Activated CD8-positive, alpha-beta memory T cell treated with anti-CD3 and anti-CD28 coated beads, Interleukin-2, amount 10 ng/mL, durations not matched to agents 7 days and 5 days (primary cell): ENCODE measurements at places on chromosomes 5 and 9.
A peak's percentile ranks its signal among the peaks of the same experiment; 100 is the strongest.

GRCh38 chr9:134243778-134244467, 79.6 kb upstream of the RNU6ATAC start:
- no peak overlapping the region for H3K4me3 ChIP-seq
- no peak for DNase-seq
- peaks cover 13% of the 10 kb centered on the region for H3K27me3 ChIP-seq
- no peak overlapping the region for H3K27ac ChIP-seq
- H3K4me1 ChIP-seq = peaks cover 6% of the 10 kb centered on the region

DNA sequence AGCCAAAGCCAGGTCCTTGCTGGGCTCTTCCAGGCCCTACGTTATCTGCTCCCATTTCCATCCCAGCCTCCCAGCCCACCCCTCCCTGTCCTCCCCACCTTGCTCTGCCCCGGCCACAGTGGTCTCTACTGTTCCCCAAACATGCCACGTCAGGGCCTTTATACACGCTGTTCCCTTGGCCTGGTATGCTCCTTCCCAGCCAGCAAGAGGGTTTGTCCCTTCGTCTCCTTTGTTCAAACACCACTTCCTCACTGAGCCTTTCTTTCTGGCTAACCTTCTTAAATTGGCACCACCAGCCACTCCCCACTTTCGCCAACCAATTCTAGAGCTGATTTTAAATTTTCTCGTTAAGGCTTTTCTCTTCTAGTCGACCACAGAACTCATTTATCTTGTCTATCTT, 9.8 kb downstream of the SH2D3C start:
- H3K36me3 ChIP-seq = peaks cover 56% of the 10 kb centered on the region
- H3K27ac ChIP-seq = peak overlapping the region; percentile 89
- H3K4me1 ChIP-seq = peaks cover 82% of the 10 kb centered on the region
- H3K27me3 ChIP-seq = no peaks in the 10 kb centered on the region
- peak overlapping the region; percentile 45 for H3K4me3 ChIP-seq

GRCh38 chr5:24222876-24223275, 421.9 kb downstream of the CDH10 start:
- no peak overlapping the region for H3K4me3 ChIP-seq
- H3K4me1 ChIP-seq = no peaks in the 10 kb centered on the region
- DNase-seq = no peak
- no peak overlapping the region for H3K27ac ChIP-seq
- no peaks in the 10 kb centered on the region for H3K36me3 ChIP-seq

DNA sequence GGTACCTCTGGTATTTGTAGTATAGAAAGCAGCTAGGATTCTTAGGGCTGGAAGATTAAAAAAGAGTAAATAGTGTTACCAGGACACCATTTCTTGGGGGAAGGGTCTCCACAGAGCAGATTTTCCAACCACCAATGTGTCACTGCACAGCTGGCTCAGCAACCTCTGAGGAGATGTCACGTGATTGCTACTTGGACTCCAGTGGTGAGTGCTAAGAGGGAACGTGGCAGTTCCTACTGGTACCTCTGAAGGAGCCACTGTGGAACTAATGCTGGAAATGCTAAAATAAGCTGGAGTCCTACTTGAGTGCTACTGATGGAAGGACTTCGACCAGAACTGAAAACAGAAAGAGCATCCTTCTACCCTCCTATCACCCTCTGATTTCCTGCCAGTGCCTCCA, 36.1 kb upstream of the SPDL1 start:
- peaks cover 73% of the 10 kb centered on the region for H3K27me3 ChIP-seq
- DNase-seq = no peak
- no peak overlapping the region for H3K27ac ChIP-seq
- no peaks in the 10 kb centered on the region for H3K4me1 ChIP-seq
- no peaks in the 10 kb centered on the region for H3K36me3 ChIP-seq

DNA sequence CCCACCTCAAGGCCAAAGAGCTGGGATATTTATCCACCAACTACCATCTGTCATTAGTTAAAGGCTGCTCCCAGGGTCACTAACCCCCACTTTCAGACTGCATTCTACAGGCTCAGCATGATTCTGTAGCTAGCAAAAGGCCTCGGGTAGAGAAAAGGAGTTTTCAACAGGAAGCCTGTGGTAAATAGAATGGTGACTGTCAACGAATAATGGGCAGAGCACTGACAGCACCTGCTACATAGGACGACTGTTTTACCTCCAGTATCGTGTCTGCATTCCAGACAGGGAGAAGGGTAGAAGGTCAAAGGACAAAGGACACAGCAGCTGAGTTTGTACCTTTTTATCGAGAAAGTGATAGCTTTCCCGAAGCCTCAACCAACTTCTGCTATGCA, 20.3 kb downstream of the MFAP3 start:
- no peaks in the 10 kb centered on the region for H3K27me3 ChIP-seq
- H3K4me3 ChIP-seq = no peak overlapping the region
- DNase-seq = no peak
- H3K4me1 ChIP-seq = peaks cover 22% of the 10 kb centered on the region
- peaks cover 12% of the 10 kb centered on the region for H3K36me3 ChIP-seq

DNA sequence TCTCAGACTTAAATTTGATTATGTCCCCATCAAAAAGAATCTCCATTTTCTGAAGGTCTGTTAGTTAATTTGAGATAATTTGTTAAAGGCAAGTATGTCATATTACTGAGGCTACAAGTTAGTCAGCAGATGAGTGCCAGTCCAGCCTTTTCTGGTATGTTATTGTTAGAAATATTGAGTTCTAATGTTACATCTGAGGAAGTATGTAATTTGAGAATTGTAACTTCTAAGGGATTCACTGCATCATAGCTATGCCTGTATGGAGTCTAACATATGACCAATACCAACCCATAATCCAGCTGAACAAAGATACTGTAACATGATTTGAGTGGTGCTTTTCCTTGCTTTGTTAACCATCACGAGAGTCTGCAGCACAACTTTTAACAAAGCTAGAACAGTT, 13.9 kb downstream of the SLC23A1 start:
- H3K4me3 ChIP-seq = no peak overlapping the region
- no peak overlapping the region for H3K27ac ChIP-seq
- H3K27me3 ChIP-seq = no peaks in the 10 kb centered on the region
- H3K4me1 ChIP-seq = peaks cover 30% of the 10 kb centered on the region

DNA sequence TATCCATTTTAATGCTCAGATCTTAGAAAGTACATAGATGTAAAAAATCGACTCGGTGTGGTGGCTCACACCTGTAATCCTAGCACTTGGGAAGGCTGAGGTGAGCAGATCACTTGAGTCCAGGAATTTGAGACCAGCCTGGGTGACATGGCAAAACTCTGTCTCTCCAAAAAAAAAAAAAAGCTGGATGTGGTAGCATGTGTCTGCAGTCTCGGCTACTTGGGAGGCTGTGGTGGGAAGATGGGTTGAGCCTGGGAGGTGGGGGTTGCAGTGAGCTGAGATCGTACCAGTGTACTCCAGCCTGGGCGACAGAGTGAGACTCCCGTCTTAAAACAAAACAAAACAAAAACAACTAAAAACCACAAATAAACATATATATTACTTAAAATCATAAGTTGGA, 61.4 kb downstream of the RASA1 start:
- no peaks in the 10 kb centered on the region for H3K27me3 ChIP-seq
- no peak for DNase-seq
- H3K27ac ChIP-seq = no peak overlapping the region
- no peak overlapping the region for H3K4me3 ChIP-seq

- H3K36me3 ChIP-seq = no peaks in the 10 kb centered on the region
- H3K4me1 ChIP-seq = peaks cover 8% of the 10 kb centered on the region
- H3K27me3 ChIP-seq = peaks cover 44% of the 10 kb centered on the region
- no peak for DNase-seq
- H3K27ac ChIP-seq = no peak overlapping the region
- no peak overlapping the region for H3K4me3 ChIP-seq
Measured at GRCh38 chr5:77842243-77842642, 66.1 kb upstream of the TBCA start.

DNA sequence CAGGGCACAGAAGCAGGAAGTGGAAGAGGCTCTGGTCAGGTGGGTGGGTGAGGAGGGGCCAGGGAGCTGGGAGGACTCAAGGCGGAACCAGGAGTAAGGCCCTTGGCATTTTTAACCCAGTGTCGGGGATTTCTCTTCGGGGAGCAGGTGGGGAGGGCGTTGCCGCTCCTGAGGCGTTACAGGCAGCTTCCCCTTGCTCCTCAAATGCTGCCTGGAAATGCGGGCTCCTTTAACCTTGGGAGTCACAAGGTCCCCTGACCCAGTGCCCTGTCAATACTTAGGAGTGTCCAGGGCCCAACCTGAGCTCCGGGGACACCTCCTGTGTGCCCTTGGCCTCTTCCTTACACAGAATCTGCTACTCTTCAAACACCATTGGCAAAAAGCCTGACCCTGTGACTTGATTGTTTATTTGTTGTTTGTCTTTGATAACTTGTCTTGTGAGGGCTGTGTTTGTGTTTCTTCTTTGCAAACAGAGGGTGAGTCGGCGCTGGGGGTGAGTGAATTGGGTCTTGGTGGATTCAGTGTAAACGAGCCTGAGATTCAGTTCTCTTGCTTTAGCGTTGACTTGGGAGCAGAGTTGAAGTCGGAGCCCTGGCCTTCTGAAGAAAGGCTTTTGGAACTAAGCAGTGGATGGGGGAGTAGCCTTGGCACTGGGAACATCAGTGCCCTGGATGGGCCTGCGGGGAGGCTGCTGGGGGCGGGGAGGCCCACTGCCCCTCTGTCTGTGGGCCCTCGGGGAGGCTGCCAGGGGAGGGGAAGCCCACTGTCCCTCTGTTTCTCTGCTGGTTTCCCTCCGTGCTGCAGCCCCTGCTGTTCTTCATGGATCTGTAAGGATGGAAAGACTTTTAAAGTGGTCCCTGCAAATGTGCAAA, 300.7 kb upstream of the IRX4 start:
- DNase-seq = no peak
- H3K4me1 ChIP-seq = no peaks in the 10 kb centered on the region
- H3K4me3 ChIP-seq = no peak overlapping the region
- H3K36me3 ChIP-seq = no peaks in the 10 kb centered on the region
- no peak overlapping the region for H3K27ac ChIP-seq

- no peaks in the 10 kb centered on the region for H3K27me3 ChIP-seq
- peaks cover 28% of the 10 kb centered on the region for H3K36me3 ChIP-seq
- peak overlapping the region; percentile 38 for H3K4me3 ChIP-seq
- peaks cover 31% of the 10 kb centered on the region for H3K4me1 ChIP-seq
- H3K27ac ChIP-seq = peak overlapping the region; percentile 93
Measured at GRCh38 chr5:54611290-54611951, 93.9 kb downstream of the SNX18 start.

- H3K4me1 ChIP-seq = peaks cover 2% of the 10 kb centered on the region
- H3K27me3 ChIP-seq = peaks cover 17% of the 10 kb centered on the region
- DNase-seq = no peak
- H3K27ac ChIP-seq = no peak overlapping the region
Measured at GRCh38 chr9:77163884-77164283, 13.4 kb upstream of the VPS13A start.

GRCh38 chr9:89433826-89434225, 64.1 kb downstream of the SEMA4D start:
- no peak overlapping the region for H3K4me3 ChIP-seq
- no peak overlapping the region for H3K27ac ChIP-seq
- H3K27me3 ChIP-seq = no peaks in the 10 kb centered on the region
- peaks cover 74% of the 10 kb centered on the region for H3K4me1 ChIP-seq

- peaks cover 5% of the 10 kb centered on the region for H3K27me3 ChIP-seq
- no peak overlapping the region for H3K4me3 ChIP-seq
- H3K27ac ChIP-seq = no peak overlapping the region
- DNase-seq = no peak
- H3K4me1 ChIP-seq = peaks cover 3% of the 10 kb centered on the region
Measured at GRCh38 chr5:156971848-156972525, 9.0 kb upstream of the TIMD4 start.

GRCh38 chr9:1639166-1639565, 376.0 kb upstream of the SMARCA2 start:
- H3K36me3 ChIP-seq = no peaks in the 10 kb centered on the region
- no peak overlapping the region for H3K4me3 ChIP-seq
- H3K4me1 ChIP-seq = no peaks in the 10 kb centered on the region
- H3K27me3 ChIP-seq = no peaks in the 10 kb centered on the region

DNA sequence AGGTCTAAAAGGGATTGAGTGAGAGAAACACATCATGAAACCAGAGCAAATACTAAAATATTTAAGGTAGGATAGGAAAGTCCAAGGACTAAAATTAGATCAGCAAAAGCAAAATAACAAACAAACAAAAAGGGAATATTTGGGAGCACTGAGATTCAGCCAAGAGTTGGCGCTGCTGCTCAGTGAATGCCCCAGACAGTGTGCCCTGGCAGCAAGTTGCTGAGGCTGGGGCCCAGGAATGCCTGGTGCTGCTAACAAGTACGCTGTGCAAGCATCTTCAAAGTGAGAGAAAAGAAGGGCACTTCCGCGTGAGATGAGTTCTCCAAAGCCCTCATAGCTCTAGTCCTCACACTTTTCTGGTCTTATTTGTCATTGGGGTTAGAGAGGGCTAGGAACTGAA, 603.3 kb downstream of the EFNA5 start:
- H3K36me3 ChIP-seq = no peaks in the 10 kb centered on the region
- H3K27ac ChIP-seq = no peak overlapping the region
- H3K4me1 ChIP-seq = no peaks in the 10 kb centered on the region
- DNase-seq = no peak
- no peak overlapping the region for H3K4me3 ChIP-seq

DNA sequence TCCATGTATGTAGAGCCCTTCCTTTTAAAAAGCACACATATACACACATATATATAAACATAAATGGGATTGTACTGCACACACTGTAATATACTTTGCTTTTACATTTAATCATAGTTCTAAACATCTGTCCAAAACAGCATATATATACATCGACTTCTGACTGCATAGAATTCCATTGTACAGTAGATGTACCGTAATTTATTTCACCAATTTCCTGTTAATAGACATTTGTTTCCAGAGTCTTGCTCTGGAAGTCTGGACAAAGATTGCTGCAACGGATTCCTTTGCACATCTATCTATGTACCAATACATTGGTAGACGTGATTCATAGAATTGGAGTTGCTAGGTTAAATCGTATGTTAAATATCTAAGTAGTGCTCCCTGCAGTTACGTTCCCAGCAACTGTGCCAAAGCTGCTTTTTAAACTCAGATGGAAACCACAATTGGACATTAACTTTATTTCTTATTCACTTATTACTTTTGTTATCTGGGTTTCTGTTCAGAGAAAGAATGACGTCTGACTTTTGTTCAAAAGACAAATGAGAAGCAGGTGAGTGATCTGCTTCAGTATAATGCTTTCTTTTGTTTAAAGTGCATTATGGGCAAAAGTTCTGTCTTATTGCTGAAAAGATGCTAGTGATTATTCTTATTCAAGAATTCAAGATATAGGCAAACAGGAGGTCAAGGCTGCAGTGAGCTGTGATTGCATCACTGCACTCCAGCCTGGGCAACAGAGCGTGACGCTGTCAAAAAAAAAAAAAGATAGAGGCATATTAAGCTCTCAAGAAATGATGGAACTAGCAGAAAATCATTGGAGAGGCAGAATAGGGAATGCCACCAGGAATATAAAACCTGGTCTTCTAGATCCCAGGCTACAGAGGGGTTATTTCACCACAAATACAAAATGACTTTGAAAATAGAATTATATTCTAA, 138.2 kb downstream of the FGF1 start:
- no peak overlapping the region for H3K4me3 ChIP-seq
- no peaks in the 10 kb centered on the region for H3K4me1 ChIP-seq
- H3K27ac ChIP-seq = no peak overlapping the region
- H3K36me3 ChIP-seq = no peaks in the 10 kb centered on the region
- no peak for DNase-seq
- H3K27me3 ChIP-seq = peaks cover 41% of the 10 kb centered on the region

- H3K4me3 ChIP-seq = no peak overlapping the region
- no peaks in the 10 kb centered on the region for H3K4me1 ChIP-seq
- no peaks in the 10 kb centered on the region for H3K27me3 ChIP-seq
- H3K36me3 ChIP-seq = no peaks in the 10 kb centered on the region
- no peak for DNase-seq
- no peak overlapping the region for H3K27ac ChIP-seq
Measured at GRCh38 chr5:116517488-116517887, 57.1 kb downstream of the SEMA6A start.

GRCh38 chr9:131167146-131167692, 41.8 kb downstream of the NUP214 start:
- H3K27me3 ChIP-seq = no peaks in the 10 kb centered on the region
- peaks cover 5% of the 10 kb centered on the region for H3K4me1 ChIP-seq
- no peak overlapping the region for H3K27ac ChIP-seq
- DNase-seq = no peak
- H3K4me3 ChIP-seq = no peak overlapping the region
- peaks cover 37% of the 10 kb centered on the region for H3K36me3 ChIP-seq
